ENCODE measurements at places on chromosomes 6 and 20.

- no peak for DNase-seq
Measured at GRCh38 chr6:87922196-87922946, 125.3 kb upstream of the SPACA1 start.

DNA sequence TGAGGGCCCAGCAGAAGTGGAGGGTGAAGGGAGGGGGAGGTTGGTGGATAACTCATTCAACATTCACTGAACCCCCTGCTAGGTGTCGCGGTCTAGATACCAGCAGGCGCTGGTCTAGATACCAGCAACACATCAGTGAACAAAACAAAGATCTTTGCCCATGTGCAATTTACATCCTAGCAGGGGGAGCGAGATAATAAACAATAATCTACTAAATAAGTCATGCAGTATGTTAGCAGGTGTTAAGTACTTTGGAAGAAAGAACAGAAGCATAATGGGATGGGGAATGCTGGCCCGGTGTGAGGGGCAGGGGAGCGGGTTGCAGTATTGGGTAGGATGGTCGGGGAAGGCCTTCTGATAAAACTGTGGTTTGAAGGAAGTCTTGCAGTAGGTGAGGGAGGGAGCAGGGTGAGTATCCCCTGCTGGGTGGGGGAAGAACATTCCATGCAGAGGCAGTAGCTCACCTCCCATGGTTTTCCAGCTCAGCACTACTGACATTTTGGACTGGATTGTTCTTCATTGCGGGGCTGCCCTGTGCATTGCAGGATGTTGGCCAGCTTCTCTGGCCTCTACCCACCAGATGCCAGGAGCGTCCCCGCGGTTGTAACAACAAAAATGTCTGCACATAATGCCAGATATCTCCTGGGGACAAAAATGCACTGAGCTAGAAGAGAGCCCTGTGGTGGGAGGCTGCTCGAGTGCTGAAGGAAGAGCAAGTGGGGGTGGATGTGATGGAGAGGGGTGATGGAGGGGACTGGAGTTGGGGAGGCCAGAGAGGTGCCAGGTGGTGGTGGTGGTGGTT, 117.3 kb downstream of the TOX2 start:
- no peak for DNase-seq

GRCh38 chr6:134436281-134436815, 118.4 kb upstream of the SGK1 start:
- DNase-seq, result peak; percentile 95

GRCh38 chr6:11404081-11404480, 133.5 kb upstream of the TMEM170B start:
- no peak for DNase-seq

DNA sequence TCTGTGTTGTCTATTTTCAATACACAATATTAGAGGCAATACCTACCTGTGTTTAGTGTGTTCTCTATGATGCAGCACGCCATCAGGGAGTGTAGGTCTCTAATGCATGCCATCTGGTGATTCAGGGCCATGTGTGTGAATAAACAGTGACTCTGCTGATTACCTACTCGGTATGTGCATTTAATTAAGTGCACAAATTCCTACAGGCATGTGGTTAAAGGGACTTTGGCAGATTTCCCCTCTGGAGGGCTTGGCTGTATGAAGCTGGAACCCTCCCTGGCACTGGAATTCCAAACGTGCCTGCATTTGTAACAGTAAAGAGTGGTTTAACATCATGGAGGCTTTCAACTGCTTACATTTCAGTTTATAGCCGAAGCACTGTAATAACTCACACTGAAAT, 401.5 kb upstream of the SASH1 start:
- no peak for DNase-seq

GRCh38 chr6:139497345-139497961, 123.0 kb upstream of the CITED2 start:
- no peak for DNase-seq

- DNase-seq, result no peak
Measured at GRCh38 chr6:20954315-20954714, 420.1 kb downstream of the CDKAL1 start.

GRCh38 chr6:158266131-158266530, 46.1 kb upstream of the TULP4 start:
- DNase-seq, result no peak

GRCh38 chr6:7505189-7505699, 36.2 kb upstream of the DSP start:
- DNase-seq, result peak; percentile 26

DNA sequence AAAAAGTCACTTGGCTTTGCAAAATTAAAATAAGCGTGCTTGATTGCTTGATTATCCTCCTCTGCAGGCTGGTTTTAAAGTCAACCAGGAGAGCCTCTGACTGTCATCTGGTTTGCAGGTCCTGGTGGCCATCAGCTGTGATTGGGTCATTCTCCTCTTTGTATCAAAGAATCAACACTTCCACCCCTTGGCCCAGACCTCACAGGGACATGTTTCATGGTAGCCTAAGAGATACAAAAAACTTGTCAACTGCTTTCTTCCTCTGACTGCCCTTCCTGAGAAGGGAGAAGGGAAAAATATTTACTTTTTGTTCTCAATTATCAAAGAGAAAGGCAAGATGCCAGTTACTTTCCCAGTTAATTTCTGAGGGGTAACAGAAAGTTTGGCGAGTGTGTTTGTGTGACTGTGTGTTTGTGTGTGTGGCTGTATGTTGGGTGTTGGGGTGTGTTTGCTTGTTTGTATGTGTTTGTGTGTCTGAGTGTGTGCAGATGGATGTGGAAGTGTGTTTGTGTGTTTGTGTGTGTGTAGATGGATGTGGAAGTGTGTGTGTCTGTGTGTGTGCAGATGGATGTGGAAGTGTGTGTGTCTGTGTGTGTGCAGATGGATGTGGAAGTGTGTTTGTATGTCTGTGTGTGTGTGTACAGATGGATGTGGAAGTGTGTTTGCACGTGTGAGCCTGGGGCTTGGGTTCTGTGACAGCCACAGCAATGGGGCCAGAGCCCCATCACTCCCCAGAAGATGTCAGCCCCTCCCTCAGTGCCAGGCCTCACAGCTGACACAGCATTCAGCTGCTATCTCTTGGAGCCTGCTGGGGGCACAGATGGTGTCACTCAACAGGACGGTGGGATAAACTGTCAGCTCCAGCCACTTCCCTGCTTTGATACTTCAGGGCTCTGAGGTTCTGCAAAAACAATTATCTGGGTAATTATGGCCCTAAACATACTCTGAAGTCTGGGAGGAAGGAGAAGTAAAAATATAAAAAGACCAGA, 98.6 kb upstream of the RNF24 start:
- DNase-seq, result no peak

GRCh38 chr6:705047-705446, 12.1 kb upstream of the EXOC2 start:
- no peak for DNase-seq

- no peak for DNase-seq
Measured at GRCh38 chr20:49187330-49187850, 744 bp downstream of the STAU1 start.

- DNase-seq, result no peak
Measured at GRCh38 chr20:32687180-32687532, 13.4 kb upstream of the C20orf203 start.

DNA sequence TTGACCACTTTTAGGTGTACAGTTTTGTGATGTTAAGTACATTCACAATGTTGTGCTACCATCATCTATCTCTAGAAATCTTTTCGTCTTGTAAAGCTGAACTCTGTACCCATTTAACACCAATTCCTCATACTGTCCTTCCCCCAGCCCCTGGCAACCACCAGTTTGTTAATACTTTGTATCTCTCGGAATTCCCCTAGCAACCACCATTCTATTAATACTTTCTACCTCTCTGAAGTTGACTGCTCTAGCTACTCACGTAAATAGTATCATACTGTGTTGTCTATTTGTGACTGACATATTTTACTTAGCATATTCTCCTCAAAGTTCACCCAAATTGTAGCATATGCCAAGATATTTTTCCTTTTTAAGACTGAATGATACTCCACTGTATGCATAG, 82.3 kb upstream of the CLDN20 start:
- DNase-seq, result no peak

DNA sequence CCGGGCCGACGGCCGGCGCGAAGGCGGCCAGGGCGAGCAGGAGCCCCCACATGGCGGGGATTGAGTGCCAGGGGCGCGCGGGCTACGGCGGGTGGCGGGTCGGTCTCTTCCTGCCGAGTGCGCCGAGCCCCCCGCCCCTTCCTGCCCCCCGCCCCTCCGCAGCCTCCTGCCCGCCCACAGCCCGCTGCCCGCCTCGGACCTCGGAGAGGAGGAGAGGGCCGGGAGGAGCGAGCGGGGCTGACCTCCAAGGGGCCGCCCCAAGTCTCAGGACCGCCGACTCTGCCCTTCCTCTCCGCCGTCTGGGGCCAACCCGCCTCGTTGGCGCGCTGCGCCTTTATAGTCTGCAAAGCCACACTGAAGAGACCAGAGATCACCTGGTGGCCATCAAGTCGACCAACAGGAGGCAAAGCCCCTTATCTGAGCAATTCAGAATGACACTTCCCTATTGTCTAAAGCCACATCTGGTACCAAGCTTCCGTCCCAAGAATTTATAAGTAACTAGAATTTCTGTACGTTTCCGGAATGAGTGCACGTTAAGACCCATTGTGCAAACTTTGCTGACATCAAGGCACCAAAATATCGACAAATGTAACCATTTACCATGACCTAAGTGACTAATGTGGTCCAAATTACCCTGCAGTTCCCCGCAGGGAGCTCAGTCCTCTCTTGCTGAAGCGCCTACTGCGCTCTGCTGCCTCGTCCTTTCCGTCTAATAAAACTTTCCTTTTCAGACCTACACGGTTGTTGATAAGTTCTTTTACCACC, at the start of gene CPXM1:
Gene CPXM1, minus strand, starts transcription at position 107 of the 765 bp plus-strand sequence. Its CDS starts 55 bp downstream, at position 52.
- DNase-seq, result no peak

- no peak for DNase-seq
Measured at GRCh38 chr6:82573254-82573972, 209.8 kb downstream of the TPBG start.

DNA sequence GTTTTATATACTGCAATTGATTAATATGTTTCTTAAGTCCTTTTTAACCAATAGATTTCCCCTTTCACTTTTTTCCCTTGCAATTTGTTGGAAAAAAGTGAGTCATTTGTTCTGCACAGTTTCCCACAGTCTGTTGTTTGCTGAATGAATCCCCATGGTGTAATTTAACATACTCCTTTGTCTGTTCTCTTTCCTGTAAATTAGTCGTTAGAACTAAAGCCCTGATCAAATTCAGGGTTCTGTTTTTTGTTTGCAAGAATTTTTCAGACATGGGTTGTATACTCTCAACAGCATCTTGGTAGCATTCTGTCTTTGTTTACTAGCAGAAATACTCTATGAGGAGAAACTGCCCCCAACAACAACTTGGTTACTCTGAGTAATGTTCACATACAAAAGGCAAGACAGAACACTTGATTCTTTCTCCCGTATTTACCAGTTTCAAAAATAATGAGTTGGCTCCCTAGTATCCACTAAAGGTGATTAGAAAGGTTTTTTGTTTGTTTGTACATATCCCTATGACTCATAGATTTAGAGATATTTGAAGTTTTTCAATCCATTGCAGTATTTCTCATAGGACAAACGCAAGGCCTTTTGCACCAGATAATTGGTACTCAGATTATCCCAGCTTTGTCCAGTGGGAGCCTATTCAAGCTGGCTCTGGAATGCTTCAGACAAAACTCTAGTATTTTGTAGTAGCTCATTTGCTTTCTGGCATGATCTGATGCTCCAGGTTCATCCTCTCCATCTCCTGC, 16.5 kb downstream of the BLOC1S5 start:
- no peak for DNase-seq

GRCh38 chr6:138736640-138737039, 36.9 kb upstream of the CCDC28A start:
- no peak for DNase-seq

DNA sequence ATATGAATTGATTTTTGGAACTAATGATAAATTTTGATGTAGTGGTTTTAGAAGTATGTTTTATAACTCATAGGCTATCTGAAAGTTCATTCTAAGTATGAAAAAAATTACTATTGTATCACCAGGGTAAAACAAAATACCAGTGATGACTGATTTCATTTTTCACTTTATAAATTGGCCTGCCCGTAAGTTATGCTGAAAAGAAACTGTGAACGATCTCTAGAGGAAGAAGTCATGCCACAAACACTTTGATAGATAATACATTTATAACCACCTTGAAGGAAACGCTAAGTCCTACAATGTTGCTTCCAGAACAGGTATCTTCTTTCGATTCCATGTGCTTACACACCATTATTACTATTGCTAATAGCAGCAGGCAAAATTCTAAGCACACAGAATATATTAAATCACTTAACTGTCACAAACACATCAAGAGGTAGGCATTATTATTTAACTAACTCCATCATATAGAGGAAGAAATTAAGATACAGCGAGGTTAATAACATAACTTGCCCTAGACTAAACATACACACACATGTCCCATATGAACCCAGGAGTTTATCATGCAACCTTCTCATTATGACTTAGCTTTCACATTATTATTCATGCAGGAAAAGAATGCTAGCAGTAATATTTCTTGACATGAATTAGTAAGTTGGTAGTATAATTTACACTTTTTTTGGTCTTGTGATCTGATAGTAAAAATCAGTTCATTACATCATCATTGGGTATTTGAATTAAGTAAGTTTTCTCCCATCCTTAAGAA, 44.7 kb downstream of the RGS17 start:
- no peak for DNase-seq

DNA sequence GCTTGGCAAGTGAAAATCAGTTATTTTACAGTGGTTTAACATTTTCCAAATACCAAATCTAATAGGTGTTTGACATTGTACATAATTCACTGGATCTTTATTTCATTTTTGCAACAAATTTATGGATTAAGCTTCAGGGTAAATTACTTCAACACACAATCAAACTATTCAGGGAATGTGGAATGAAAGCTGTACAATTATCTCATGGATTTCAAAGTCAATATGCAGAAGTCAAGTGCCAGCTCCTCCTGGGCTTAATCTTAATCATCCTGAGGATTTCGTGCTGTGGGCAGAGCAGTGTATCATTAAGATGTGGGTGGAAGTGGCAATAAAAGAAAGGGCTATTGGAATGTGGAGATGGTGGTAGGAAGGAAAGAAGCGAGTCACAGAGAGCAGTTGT, 548.8 kb downstream of the COL12A1 start:
- no peak for DNase-seq

- no peak for DNase-seq
Measured at GRCh38 chr20:610130-611046, at the start of gene TCF15. Gene TCF15 (minus strand): TSS chr20:610309. CDS start chr20:610237, 72 bp downstream.

- no peak for DNase-seq
Measured at GRCh38 chr6:39910744-39911143, 23.5 kb downstream of the MOCS1 start.

DNA sequence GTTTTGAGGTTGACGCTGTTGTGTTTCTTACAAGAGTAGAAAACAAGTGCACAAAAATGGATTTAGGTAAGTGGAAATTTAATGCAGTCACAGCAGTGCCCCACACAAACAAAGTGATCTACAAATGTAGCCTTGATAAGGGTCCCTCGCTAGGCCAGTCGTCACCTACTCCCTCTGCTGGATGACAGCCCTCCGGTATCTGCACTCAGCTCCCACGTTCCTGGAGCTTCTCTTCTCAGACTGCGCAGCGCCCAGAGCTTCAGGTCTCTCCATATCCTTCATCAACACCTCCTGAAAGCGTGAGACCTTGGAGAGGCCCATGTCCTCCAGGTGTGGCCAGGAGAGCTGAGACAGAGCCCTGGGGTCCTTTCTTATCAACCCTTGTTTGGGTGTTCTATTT, 58.3 kb upstream of the MAP3K4 start:
- no peak for DNase-seq
